ENCODE measurements at places on chromosomes 1 and 21.

GRCh38 chr1:225565847-225566246, 87.1 kb downstream of the ENAH start:
- DNase-seq, result no peak

- DNase-seq, result no peak
Measured at GRCh38 chr1:11960715-11961114, 19.5 kb upstream of the MFN2 start.

DNA sequence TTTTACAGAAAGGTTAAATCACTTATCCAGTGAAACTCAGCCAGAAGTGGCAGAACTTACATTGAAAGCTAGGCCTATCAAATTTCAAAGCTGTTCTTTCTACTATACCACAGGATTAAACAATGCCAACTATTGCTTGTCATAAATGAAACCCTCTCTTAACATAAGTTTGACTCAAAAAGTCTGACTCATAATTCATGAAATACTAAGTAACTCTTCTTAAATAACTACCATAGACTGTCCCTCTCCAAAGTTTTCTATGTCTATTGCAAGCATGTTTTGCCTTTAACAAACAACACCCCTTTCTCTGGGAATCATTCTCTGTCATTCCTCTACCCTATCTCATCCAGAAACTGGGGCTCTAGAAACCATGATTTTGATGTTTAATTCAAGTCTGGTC, 109.5 kb upstream of the UBE2U start:
- peak; percentile 71 for DNase-seq

GRCh38 chr1:31027693-31028526, 37.6 kb downstream of the PUM1 start:
- no peak for DNase-seq

GRCh38 chr1:248243204-248243603, 12.0 kb downstream of the OR2M4 start:
- peak; percentile 16 for DNase-seq

DNA sequence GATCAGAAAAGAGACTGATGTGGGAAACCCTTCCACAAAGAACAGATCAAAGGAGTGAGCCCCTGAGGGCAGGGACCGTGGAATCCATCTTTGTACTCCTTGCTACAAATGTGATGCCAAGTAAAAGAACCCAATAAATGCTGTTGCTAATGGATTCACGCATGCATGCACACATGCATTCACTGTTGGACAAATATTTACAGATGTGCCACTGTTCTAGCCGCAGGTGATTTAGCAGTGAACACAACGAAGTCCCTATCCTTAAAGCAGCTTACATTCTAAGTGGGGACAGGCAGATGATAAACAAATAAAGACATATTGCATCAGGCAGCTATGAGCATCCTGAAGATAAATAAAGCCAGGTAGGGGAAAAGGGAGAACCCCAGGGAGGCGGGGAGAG, 67.8 kb downstream of the ITPKB start:
- DNase-seq, result no peak

DNA sequence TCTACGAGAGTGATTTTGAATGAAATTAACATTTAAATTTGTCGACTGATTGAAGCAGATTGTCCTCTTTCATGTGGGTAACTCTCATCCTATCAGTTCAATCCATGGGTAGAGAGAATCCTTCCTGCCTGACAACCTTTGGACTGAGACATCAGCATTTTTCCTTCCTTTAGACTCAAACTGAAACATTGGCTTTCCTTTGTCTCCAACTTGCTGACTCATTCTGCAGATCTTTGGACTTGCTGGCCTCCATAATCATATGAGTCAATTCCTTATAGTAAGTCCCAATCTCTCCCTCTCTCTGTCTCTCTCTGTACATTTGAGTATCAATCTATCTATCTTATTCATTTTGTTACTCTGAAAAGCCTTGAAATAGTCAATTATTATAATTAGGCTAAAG, 416.7 kb downstream of the LRRIQ3 start:
- no peak for DNase-seq

DNA sequence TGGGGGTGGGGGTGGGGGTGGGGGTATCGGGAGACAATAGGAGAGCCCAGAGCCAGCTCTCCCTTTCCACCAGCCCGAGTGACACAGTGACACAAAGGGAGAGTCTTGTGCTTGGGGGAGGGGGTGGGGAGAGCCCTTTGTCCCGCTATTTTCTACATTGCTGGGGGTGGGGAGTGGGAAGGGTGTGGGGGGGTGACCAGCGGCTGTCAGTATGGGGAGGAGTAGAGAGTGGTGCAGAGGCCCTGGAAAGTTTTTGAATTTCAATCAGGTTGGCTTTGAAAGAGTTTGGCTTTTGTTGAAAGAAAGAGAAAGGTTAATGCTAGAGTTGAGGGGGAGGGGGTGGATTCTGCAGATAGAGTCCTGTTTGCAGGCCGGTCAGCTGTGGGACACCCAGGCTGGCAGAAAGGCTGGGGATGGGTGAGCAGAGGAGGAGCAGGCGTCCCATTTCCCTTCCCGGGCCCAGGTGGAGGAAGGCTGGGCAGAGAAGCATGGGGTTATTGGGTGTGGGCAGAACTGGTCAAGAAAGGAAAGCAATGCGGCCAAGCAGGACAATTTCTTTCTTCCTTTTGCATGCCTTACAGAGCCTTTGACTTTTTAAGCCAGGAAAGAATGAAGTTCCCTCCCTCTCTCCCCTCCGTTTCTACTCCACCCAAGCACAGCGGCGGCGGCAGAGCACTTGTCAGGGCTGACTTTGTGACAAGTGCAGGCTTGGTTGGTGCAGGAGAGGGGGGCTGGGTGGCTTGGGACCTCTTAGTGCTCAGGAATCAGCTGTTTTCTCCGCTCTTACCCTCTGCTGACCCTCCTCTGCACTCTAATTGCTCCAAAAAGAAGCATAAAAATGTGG, 96.2 kb downstream of the RNF220 start:
- DNase-seq, result no peak

GRCh38 chr1:96464066-96464465, 257.5 kb upstream of the PTBP2 start:
- no peak for DNase-seq
